A549 treated with CORT108297 at 1 μM for 4 hours (cell line): ENCODE measurements at places on chromosomes 5 and 9. TPM values are rescaled to one million over a fixed set of nuclear protein-coding genes. Genes with fewer than 3 reads are reported as not detected.

CAMK4 gene
- 0.06 to 0.11 TPM (median 0.10 TPM) in 4 of 5 replicates, not detected in the other for total RNA-seq

S1PR3 gene
- 39.8 to 49.2 TPM (median 43.0 TPM) in 5 replicates for total RNA-seq

DNAH5 gene
- total RNA-seq, result 0.66 to 1.8 TPM (median 1.3 TPM) in 5 replicates

PCDHB9 gene
- 0.02 to 0.09 TPM (median 0.06 TPM) in 4 of 5 replicates, not detected in the other for total RNA-seq

CNTFR gene
- 0.07 to 0.13 TPM (median 0.11 TPM) in 5 replicates for total RNA-seq

PCDHB7 gene
- 0.03 TPM in 1 of 5 replicates, not detected in the others for total RNA-seq

ASPN gene
- not detected in 5 replicates for total RNA-seq

OR1J2 gene
- total RNA-seq, result not detected in 5 replicates

SLC6A3 gene
- 0.05 to 0.09 TPM (median 0.07 TPM) in 5 replicates for total RNA-seq

NR5A1 gene
- total RNA-seq, result 0.03 to 0.06 TPM (median 0.03 TPM) in 4 of 5 replicates, not detected in the other
